HS-5 (cell line): ENCODE measurements at places on chromosomes 13 and 19.
A peak's percentile ranks its signal among the peaks of the same experiment; 100 is the strongest.

DNA sequence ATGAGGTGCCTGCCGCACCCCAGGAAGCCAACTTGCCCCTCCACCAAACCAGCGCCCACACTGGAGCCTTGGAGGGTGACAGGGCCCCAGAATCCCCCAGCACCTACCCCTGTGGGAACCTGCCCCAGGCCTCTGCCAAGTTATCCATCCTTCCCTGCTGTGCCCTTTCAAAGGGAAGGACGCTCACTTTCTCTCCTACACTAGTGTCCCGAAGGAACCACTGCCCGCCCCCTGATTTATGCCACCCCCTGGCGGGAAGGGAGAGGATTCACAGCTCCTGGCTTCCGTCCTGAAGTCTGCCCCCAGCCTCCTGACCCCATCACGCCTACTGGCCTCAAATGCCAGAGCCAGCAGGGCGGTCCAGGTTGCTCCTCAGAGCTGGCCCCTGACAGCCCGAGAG lies 1.4 kb downstream of the EVI5L start:
- DNase-seq = no peak

- no peak for DNase-seq
These were observed 38.4 kb downstream of the DACH1 start for GRCh38 chr13:71828564-71828963.

GRCh38 chr13:75661443-75661842 lies 25.3 kb downstream of the LMO7 start:
- no peak for DNase-seq

DNA sequence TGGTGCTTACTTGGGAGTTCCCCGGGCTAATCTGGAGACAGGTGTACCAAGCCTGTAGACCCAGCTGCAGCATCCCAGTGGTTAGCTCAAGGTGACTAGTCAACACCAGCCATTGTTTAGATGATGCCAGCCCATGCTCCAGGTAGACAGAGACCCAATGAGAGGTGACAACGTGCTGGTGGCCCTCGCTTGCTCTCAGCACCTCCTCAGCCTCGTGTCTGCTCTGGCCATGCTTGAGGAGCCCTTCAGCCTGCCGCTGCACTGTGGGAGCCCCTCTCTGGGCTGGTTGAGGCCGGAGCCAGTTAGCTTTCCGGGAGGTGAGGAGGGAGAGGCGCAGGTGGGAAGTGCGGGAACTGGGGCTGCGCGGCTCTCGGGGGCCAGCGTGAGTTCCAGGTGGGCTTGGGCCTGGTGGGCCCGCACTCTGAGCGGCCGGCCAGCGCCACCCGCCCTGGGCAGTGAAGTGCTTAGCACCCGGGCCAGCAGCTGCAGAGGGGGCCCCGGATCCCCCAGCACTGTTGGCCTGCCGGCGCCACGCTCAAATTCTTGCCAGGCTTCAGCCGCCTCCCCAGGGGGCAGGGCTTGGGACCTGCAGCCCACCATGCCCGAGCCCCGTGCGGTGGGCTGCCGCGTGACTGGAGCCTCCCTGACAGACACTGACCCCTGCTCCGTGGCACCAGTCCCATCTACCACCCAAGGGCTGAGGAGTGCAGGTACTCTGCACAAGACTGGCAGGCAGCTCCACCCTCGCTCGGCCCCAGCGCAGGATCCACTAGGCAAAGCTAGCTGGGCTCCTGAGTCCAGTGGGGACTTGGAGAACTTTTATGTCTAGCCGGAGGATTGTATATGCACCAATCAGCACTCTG lies 85.9 kb upstream of the VSTM2B start:
- DNase-seq = no peak

DNA sequence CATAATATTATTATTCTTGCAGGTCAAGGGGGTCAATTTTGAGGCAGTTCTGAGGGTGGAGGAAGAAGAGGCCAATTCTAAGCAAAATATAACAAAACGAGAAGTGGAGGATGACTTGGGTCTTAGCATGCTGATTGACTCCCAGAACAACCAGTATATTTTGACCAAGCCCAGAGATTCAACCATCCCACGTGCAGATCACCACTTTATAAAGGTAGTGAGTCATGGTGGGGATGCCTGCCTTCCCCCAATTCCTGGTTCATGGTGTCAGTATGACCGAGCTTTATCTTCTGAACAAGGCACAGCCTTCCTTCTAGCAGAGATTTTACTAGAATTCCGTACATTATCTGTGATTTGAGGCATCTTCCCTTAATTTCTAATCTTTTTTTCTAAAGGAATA lies 9.4 kb upstream of the DCUN1D2 start:
- DNase-seq = no peak

DNA sequence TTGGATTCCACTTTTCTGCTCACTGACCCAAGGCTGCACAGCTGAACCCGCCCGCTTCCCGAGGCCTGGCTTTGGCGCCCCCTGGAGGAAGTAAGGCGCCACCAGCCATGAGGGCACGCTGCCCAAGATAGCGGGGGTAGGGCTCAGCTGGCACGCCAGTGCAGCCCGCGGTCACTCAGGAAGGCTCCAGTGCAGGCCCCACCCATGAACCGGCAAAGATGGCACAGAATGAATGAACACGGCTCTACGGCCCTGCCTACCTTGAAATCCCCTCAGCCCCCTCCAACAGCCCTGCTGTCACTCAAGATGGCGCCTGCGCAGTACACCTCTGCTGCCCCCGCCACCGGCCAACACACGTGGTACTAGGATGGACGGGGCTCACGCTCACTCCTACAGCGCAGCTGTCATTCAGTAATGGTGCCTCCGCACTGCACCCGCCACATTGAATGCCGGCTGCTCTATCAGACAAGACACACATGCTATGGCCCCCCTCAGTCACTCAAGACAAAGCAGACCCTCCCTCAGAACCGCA lies 3.0 kb downstream of the PEG3 start:
- peak; percentile 16 for DNase-seq

GRCh38 chr19:3003046-3003445 lies 25.7 kb downstream of the TLE6 start:
- no peak for DNase-seq

DNA sequence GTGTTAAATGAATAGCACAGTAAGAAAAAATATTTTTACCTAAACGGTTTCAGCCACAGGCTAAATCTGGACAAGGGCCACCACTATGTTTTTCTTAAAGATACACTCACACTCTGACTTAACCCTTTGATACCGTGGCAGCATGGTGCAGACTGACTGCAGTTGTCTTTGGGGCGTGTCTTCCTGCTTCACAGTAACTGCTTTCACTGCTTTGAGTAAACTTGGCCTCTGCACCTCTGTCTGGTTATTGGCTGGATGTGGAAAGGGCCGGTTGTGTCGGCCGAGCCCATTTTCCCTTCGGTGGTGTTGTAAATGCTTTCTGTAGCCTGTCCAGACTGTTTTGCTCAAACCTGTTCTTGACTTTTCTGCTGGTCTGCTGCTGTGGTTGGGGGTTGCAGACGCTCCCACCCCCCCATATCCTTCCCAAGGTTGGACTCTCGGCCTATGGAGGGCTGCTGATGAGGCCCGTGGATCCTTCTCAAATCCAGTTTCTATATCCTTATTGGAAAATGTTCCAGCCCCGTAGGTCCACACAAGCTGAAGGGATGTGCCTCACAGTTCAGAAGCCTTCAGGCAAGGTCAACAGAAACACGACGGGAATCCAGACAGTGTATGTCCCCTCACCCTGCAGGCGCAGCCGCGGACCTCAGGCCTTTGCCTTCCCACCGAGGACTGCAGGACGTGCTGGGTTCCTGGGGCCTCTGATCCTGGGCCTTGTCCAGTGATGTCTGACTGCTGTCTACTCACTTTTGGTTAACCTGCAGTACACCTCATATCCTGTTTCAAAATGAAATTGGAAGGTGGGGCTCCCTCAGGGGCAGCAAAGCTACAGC lies 90.2 kb upstream of the RNF113B start:
- DNase-seq = no peak

GRCh38 chr19:8705742-8706141 lies 7.1 kb upstream of the ACTL9 start:
- DNase-seq = no peak

GRCh38 chr13:66048888-66049287 lies 1181.2 kb downstream of the PCDH9 start:
- no peak for DNase-seq

- no peak for DNase-seq
These were observed at the start of gene CUL4A for GRCh38 chr13:113209336-113209758. Gene CUL4A (plus strand): TSS chr13:113209613. CDS start chr13:113209628, 15 bp downstream.

GRCh38 chr19:12913011-12913561 lies 6.0 kb downstream of the SYCE2 start:
- DNase-seq = no peak

GRCh38 chr19:47107202-47107952 lies 6.2 kb downstream of the ZC3H4 start:
- no peak for DNase-seq

- no peak for DNase-seq
These were observed 5.6 kb downstream of the SAFB start for GRCh38 chr19:5628461-5628860.

DNA sequence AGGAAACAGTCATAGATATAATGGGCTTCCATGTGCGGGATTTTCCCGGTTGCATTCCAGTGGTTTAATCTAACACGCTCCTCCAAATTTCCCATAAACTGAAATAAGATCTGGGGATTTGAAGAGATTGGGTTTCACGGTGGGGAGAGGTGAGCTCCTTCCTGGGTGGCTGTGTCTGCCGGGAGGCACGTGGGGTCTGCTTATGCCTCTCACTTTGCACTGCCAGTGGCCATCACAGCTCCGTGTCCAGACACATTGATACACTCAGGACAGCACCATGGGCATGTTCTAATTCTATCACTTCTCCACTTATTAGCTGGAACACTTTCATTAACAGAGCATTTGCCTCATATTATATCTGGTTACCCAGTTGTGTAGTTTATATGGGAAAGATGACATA lies 73.4 kb downstream of the SOX1 start:
- no peak for DNase-seq

- DNase-seq = no peak
These were observed 69.1 kb upstream of the FLT1 start for GRCh38 chr13:28564030-28564429.

DNA sequence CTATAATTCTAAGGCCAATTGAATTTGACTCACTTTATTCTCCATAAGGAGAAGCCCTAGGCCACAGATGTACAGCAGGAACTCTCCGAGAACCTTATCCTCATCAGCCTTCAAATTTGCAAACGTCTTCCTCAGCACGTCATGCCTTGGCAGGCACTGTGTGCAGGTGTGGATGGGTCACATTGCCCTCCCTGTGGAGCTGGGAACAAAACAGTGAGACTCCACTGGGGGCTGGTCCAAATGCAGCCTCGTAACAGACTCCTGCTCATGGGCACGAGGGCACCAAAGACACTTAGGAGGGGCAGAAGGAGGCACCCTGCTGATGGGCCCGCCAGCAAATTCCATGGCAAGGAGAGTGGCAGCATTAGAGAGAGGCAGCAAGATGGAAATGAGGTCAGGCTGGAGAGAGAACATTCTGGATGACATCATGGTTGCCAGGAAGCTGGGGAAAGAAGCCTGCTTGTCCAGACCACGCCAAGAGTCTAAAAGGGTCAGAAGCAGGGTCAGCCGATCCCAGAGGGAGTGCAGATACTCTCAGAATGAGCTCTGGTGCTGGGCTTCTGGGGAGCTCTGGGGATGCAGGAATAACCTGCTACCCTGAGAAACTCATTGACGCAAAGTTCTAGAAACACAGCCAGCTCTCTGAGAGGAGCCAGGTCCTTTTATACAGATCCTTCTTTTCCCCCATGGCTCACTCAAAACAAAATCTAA lies 242.2 kb downstream of the B3GLCT start:
- DNase-seq = no peak

DNA sequence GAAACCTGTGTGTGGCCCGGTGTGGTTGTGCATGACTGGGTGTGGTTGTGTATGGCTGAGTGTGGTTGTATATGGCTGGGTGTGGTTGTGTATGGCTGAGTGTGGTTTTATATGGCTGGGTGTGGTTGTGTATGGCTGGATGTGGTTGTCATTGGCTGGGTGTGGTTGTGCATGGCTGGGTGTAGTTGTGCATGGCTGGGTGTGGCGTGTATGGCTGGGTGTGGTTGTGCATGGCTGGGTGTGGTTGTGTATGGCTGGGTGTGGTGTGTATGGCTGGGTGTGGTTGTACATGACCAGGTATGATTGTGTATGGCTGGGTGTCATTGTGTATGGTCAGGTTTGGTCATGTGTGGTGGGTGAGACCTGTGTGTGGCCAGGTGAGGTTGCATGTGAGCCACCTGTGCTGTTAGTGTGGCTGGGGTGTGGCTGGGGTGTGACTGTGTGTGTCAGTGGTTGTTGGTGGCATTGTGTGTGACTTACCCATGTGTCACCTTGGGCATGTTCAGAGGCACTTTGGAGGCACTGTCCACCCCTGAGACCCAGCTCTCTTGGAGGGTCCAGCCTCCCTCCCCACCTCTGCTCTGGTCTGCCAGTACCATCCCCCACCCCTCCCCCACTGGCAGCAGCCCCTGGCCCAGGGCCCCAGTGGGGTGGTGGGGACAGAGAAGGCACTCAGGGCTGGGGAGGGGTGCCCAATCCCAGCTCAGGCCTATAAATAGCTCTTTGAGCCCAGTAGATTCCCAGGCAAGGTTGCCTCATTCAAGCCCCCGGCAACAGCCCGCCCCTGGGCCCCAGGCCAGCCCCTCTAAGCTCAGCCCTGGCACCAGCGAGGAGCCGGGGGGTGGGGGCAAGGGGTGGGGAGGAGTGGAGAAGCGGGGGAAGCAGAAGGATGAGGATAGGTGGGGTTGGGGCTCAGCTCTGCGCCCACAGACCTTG lies 3.9 kb upstream of the NCAN start:
- no peak for DNase-seq

GRCh38 chr19:16360738-16361137 lies 36.1 kb downstream of the KLF2 start:
- no peak for DNase-seq

- no peak for DNase-seq
These were observed 275.0 kb upstream of the MIR17HG start for GRCh38 chr13:91072486-91072885.

GRCh38 chr19:46739290-46739771 lies 6.5 kb upstream of the FKRP start:
- DNase-seq = no peak

DNA sequence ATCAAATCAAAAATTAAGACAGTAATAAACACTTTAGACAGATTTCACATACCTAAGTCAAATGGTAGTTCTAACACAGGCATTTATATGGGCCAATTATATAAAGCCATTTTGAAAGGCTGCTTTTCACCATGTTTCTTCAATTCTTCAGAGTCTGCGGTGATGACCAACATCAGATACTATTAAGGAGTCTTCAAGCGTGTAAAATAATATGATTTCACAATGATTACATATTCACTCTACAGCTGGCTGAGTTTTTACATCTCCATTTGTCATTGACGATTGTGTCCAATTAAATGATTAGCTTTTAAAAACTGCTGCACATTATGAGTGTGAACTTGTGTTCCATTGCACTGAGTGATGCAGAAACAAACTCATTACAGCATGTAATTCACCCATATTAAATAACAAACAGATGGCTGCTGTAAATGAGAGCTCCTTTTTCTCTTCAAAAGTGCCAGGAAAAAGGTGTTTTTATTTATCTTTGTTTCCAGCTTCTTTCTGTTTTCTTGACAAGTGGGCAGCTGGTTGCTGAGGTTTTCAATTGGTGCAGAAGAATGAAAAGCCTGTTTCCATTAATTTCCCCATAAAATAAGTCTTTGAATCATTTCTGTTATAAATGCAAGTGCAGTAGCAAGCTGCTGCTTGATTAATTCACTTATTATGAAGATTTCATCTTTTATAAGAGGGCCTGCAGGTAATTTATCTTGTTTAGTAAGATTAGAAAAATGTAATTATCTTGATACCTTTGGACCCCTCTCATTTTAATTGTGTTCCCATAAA lies 676.1 kb upstream of the KLHL1 start:
- DNase-seq = no peak

GRCh38 chr13:36430247-36431203 lies 1.8 kb upstream of the CCNA1 start:
- no peak for DNase-seq
